Prostate gland (tissue), 2 donors: ENCODE measurements at places on chromosomes 11 and 22. TPM values are rescaled to one million over a fixed set of nuclear protein-coding genes. Genes with fewer than 3 reads are reported as not detected.

Gene KRTAP5-2
- not detected for total RNA-seq

Gene FOLH1
- total RNA-seq = 43.9 TPM

Gene KCNQ1
- 10.0 TPM for total RNA-seq

Gene SAA1
- 64.1 TPM for total RNA-seq

Gene OR52E8
- not detected for total RNA-seq

Gene NAALAD2
- 38.9 TPM for total RNA-seq

Gene CCDC15
- total RNA-seq = 7.1 TPM

GRCh38 chr11:134014511-134014910, 54.4 kb upstream of the JAM3 start:
- no peaks in the 10 kb centered on the region for H3K4me1 ChIP-seq
- H3K36me3 ChIP-seq = no peaks in the 10 kb centered on the region
- no peak overlapping the region for H3K27ac ChIP-seq
- no peak for DNase-seq
- no peak overlapping the region for H3K4me3 ChIP-seq

- H3K4me3 ChIP-seq = no peak overlapping the region
- DNase-seq = no peak
- H3K27me3 ChIP-seq = no peaks in the 10 kb centered on the region
- H3K27ac ChIP-seq = no peak overlapping the region
Observed at GRCh38 chr22:30870451-30871345, 97.9 kb downstream of the MORC2 start.

DNA sequence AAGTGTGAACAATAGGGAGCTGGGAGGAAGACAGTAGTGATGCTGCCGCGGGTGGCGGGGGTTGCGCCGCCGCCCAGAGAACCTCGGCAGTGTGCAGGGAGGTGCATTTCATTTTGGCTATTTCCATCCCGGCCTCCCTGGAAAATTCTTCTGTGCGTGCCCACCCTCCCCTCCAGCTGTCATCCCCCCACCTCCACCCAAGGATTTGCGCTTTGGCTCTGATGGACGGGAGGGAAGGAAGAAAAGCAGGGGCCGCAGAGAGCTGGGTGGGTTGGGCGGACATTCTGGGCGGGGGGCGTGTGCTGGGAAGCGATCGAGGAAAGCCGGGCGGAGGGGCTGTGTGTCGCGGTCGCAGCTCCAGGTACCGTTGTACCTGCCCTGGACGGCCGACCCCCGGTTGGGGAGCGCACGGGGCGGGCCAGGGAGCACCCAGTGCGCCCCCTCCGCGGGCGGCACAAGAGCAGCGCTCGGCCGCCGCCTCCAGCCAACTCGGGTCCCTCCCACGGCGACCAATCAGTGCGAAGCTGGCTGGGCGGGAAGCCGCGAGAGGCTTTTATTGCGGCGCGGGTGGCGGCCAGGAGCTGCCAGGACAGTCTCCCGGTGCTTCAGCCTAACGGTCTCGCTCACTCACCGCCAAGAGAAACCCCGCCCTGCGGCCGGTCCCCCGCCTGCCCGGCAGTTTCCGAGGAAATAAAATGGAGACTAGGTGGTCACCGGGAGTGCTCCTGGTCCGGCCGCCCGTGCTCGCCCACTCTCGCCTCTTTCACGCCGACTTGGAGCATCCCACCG, 1.6 kb downstream of the NCAM1 start:
- H3K4me1 ChIP-seq = no peaks in the 10 kb centered on the region
- H3K4me3 ChIP-seq = peak overlapping the region; percentile 31
- no peak overlapping the region for H3K27ac ChIP-seq

DNA sequence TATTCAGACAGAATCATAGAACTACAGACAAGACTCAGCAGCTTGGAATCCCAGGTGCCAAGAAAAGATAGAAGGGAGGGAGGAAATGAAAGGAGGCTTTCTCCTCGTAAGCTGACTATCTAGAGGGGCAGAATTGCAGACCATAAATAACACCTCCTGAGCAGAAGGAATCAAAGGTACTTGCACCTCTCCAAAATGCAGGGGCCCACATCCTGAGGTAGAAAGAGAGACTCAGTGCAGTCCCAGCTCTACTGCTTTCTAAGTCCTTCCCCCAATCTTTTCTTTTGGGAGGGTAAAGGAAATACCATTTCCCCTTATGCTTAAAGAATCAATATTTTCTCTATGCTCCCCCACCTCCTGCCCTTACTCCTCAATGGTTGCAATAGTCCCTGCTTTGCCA, 55.2 kb downstream of the SYTL2 start:
- DNase-seq = no peak
- no peaks in the 10 kb centered on the region for H3K36me3 ChIP-seq
- no peak overlapping the region for H3K27ac ChIP-seq

DNA sequence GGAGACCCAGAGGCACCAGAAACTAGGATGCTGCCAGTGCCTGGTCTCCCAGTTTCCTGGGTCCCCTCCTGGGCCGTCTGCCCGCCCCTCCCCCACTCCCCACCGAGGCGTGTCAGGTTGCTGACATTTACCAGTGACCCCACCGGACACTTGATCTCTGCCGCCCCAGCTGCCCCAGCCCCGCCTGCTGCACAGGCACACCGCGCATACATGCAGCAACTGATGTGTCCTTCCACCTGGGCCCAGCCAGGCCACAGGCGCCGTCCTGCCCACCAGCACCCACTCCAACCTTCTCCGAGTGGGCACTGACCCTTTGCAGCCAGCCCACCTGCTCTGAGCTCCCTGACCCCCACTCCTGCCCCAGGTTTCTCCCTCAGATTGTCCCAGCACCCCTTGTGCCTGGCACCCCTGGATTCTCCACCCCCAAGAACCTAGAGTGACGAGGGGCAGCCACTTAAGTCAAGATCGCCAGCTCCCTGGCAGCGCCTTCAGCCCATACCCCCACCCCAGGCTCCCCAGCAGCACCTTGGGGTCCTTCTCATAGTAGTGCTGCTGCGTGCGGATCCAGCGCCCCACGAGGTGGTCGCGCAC, 548 bp downstream of the PYGM start:
- no peaks in the 10 kb centered on the region for H3K27me3 ChIP-seq
- peak overlapping the region; percentile 48 for H3K27ac ChIP-seq
- H3K4me1 ChIP-seq = peaks cover 6% of the 10 kb centered on the region
- no peaks in the 10 kb centered on the region for H3K36me3 ChIP-seq
- DNase-seq = no peak

DNA sequence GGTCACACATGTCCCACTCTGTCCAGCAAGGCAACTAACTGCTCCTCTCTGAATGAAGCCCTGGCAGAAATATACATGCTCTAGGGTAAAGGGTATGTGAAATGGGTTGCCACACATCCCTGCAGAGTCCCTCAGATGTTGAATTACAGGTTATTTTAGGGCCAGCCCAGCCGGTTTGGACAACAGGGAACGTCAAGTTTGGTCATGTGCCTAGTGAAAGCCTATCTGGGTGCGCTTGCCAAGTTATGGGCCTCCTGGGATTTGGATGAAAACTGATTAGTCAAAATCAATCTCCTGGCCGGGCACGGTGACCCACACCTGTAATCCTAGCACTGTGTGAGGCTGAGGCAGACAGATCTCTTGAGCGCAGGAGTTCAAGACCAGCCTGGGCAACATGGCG, 10.4 kb downstream of the AP1B1 start:
- H3K27ac ChIP-seq = peak overlapping the region; percentile 78
- H3K4me3 ChIP-seq = no peak overlapping the region
- H3K4me1 ChIP-seq = peaks cover 21% of the 10 kb centered on the region
- H3K36me3 ChIP-seq = no peaks in the 10 kb centered on the region

DNA sequence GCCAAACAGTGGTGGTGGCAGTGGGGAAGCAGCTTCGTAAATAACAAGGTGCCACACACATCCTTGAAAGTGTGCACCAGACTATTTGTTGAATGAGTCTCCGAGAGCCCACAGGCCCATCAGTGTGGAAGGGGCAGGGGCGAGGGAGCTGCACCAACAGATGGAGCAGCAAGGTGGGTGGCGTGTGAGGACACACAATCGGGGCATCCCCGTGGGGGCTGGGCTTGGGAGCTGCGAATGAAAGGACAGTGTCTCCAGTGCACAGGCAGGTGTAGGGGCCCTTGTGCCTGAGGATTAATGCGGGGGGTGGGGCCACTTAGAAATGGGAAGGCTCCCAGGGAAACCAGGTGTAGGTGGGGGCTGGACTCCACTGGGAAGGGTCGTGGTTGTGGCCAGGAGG, 2.8 kb downstream of the NRXN2 start:
- no peak for DNase-seq
- no peaks in the 10 kb centered on the region for H3K4me1 ChIP-seq
- H3K36me3 ChIP-seq = no peaks in the 10 kb centered on the region
- H3K27ac ChIP-seq = no peak overlapping the region
- H3K4me3 ChIP-seq = no peak overlapping the region

- H3K4me1 ChIP-seq = peaks cover 19% of the 10 kb centered on the region
- DNase-seq = no peak
- no peaks in the 10 kb centered on the region for H3K27me3 ChIP-seq
- no peak overlapping the region for H3K27ac ChIP-seq
Observed at GRCh38 chr22:21624880-21625791, 4.7 kb downstream of the YDJC start.

- H3K27ac ChIP-seq = no peak overlapping the region
- H3K36me3 ChIP-seq = no peaks in the 10 kb centered on the region
- H3K4me3 ChIP-seq = no peak overlapping the region
Observed at GRCh38 chr11:129324533-129325175, 51.0 kb upstream of the BARX2 start.

- H3K4me3 ChIP-seq = peak within 1 kb of the TSS; percentile 98
- H3K36me3 ChIP-seq = no peaks in the 10 kb centered on the region
- DNase-seq = peak; percentile 94
Observed at GRCh38 chr11:74592441-74593362, at the start of gene POLD3. POLD3 (plus strand) TSS chr11:74592582; CDS start chr11:74592659, 77 bp downstream.

DNA sequence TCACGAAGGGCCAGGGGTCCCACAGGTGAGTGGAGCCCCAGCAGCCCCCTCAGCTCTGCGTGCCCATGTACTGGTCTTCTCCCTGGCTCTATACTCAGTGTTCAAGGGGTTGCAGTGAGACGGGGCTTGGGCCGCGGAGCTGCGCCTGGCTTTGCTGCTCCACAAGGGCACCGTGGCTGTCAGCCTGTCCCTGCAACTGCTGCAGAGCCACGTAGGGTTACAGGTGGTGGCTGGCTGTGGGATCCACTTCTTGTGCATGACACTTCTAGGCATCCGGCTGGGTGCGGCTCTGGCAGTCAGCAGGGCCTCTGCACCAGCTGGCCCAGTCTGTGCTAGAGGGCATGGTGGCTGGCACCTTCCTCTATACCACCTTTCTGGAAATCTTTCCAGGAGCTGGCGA, 14.3 kb downstream of the MTFP1 start:
- no peak overlapping the region for H3K4me3 ChIP-seq
- no peaks in the 10 kb centered on the region for H3K4me1 ChIP-seq
- H3K27ac ChIP-seq = no peak overlapping the region
- no peaks in the 10 kb centered on the region for H3K36me3 ChIP-seq
- DNase-seq = no peak

DNA sequence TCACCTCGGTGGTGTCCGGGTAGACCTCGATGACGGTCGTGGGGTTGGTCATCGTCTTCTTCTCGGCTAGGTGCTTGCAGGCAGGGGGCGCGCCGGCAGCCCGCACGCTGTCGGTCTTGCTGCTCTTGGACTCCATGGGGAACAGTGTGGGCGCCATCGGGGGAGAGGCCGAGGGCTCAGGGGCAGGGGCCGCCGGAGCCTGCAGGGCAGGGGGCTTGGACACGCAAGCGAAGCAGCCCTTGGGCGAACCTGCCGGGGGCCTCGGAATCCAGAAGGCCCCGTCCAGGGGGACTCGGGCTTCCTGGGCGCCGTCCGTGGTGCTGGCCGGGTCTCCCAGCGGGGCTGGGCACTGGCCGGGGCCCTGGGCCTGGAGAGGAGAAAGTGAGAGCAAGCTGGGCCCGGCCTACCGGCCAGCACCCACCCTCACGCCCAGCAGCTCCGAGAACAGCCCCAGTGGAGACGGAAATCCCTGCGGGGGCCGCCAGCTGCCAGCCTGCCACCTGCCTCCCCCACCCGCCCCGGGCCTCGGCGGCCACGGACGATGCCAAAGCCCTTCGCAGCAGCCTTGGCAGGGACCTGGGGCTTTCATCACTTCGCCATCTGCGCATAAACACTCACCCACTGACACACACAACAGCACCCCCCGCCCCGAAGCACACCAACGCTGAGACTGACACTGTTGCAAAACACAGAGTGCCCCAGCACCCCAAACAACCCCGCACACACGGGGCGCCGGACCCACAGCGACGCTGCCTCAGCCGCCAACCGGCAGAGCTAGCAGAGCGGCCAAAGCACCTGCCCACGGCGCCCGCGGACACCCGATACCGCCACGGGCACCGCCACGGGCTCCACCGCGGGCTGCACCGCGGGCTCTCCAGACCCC, 2.4 kb downstream of the IFITM10 start:
- H3K4me3 ChIP-seq = peak overlapping the region; percentile 16
- H3K36me3 ChIP-seq = peaks cover 1% of the 10 kb centered on the region
- H3K27me3 ChIP-seq = peaks cover 9% of the 10 kb centered on the region

DNA sequence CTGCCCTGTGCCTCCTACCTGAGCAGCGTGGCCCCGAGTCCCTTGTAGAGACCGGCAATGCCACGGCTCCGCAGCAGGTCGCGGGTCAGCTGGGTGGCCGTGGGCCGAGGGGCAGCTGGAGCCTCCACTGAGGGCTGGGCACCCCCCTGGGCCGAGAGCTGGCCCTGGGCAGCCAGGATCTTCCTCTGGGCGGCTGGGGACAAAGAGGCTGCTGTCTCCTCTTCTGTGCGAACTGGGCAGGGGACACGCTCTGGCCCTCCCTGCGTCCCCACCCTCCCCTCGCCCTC, 2.6 kb upstream of the CEND1 start:
- no peaks in the 10 kb centered on the region for H3K36me3 ChIP-seq
- no peak overlapping the region for H3K4me3 ChIP-seq
- DNase-seq = no peak

- no peaks in the 10 kb centered on the region for H3K27me3 ChIP-seq
- no peaks in the 10 kb centered on the region for H3K36me3 ChIP-seq
- H3K27ac ChIP-seq = no peak overlapping the region
- no peak for DNase-seq
- H3K4me1 ChIP-seq = no peaks in the 10 kb centered on the region
- no peak overlapping the region for H3K4me3 ChIP-seq
Observed at GRCh38 chr11:36107547-36107946, 163.7 kb downstream of the LDLRAD3 start.

DNA sequence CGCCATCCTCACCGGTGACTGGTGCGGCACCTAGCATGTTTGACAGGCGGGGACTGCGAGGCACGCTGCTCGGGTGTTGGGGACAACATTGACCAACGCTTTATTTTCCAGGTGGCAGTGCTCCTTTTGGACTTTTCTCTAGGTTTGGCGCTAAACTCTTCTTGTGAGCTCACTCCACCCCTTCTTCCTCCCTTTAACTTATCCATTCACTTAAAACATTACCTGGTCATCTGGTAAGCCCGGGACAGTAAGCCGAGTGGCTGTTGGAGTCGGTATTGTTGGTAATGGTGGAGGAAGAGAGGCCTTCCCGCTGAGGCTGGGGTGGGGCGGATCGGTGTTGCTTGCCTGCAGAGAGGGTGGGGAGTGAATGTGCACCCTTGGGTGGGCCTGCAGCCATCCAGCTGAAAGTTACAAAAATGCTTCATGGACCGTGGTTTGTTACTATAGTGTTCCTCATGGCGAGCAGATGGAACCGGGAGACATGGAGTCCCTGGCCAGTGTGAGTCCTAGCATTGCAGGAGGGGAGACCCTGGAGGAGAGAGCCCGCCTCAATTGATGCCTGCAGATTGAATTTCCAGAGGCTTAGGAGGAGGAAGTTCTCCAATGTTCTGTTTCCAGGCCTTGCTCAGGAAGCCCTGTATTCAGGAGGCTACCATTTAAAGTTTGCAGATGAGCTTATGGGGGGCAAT, 1.1 kb downstream of the NEAT1 start:
- no peaks in the 10 kb centered on the region for H3K27me3 ChIP-seq
- H3K4me3 ChIP-seq = peak overlapping the region; percentile 97
- peak overlapping the region; percentile 100 for H3K27ac ChIP-seq
- no peaks in the 10 kb centered on the region for H3K36me3 ChIP-seq
- H3K4me1 ChIP-seq = peaks cover 14% of the 10 kb centered on the region
- DNase-seq = no peak
